ENCODE measurements at places on chromosomes 1 and 21.

DNA sequence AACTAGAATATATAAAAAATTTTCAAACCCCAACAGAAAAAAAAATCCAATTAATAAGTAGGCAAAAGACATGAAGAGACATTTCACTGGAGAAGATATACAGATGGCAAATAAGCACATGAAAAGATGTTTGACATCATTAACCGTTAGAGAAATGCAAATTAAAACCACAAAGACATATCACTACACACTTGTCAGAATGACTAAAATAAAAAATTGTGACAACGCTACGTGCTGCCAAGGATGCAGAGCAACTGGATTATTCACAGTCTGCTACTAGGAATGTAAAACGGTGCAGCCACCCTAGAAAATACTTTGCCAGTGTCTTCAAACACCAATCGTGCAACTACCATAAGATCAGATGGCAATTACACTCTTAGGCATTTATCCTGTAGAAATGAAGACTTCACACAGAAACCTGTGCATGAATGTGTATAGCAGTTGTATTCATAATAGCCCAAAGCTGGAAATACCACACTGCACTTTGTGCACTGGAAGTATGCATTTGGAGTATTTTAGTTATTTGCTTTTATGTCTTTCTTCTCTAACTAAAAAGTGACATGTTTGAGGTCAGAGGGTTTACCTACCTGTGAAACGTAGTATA lies 75.3 kb upstream of the PALMD start:
- DNase-seq, result no peak

- no peak for DNase-seq
These were observed 1.3 kb upstream of the DOCK7 start for GRCh38 chr1:62689524-62689923.

DNA sequence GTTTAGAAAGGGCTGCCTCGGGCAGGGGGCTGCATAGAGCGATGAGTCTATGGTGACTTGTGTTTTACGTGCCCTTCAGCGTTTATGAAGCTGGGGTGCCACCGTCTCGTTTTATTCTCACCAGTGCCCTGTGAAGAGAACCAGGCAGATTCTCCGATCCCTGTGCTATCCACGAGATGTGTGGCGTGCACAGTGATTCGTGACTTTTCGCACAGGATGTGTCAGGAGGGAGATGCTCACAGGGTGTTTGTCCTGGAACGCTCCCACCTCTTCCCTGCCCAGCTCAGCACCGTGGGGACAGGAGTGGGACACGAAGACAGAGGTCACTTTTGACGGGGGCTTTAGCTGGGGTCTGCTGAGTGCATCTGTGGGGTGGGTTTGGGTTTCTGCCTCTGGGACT lies 54.9 kb upstream of the AJAP1 start:
- DNase-seq, result no peak

DNA sequence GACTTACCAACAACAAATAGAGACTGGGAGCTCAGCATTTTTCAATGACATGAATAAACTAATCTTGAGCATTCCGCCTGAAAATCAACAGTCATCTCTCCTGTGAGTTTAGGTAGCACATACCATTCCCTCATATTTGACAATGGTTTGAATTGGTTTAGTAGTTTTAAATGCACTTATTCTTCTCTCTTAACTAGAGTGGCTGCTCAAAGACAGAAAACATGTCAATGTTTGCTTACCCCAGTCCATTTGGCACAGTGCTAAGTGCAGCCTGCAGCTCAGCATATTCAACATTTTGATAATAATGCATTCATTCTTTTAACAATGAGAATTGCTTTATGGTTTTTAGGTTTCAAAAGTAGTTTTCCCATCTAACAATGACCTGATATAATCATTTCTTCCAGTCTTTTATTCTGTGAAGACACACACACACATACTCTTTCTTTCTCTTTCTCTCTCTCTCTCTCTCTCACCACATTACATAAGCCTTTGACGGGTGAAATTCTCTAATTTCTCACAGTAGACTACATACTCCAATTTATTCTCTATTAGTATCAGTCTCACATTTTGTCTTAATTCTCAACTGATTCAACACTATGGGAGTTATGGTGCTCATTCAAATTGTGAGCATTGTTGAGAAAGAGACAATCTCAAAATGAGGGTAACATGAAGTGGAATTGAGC lies 432.3 kb downstream of the LRRIQ3 start:
- no peak for DNase-seq

DNA sequence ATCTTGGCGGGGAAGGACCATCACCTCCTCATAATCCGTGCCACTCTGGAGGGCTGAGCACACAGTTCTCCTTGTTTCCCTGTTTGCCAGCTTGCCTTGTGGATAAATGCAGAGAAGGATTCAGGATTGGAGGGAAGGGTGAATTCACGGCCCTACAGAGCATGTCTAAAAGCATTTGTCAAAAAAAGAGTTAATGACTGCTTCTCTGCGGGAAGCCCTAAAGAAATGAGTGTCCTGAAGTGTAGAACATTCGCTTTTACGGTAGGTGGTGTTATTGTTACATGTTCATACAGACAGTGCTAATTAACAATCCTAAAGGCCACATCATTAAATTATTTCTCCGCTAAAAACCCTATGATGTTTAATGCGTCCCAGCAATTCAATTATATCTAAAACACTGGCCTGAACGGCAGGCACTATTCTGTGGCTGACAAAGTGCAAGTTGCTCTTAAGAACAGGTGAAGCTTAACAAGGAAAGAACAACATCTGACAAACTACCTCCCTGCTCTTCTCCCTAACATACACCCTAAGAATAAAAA lies 112.3 kb upstream of the NFIA start:
- DNase-seq, result peak; percentile 51

DNA sequence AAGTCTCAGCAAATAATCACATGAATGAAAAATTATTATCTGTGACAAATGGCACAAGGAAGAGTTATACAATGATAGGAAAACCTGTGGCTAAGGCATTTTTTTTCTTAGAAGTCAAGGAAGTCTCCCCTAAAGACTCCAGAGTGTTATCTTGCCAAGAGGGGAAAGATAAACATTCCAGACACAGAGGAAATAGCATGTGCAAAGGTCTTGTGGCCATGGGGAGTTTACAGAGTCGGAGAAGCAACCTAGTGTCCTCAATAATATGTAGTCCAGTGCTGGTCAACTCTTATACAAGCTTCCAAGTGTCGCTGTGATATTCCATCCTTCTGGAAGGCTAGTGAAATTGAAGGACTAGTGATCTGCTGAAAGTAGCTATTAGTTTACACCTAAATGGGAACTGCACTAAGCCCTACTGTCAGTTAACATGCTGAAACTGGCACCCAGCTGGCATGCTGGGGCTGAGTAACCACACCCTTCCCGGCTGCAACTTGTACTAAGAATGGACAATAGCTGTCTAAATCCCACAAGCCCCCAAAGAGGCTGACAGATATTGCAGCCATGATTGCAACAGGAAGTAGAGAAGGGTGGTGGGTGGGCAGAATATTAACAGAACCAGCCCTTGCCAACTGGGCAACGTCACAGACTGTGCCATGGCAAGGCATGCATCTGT lies 11.5 kb upstream of the ATP1B1 start:
- DNase-seq, result no peak

GRCh38 chr1:21756393-21757089 lies 26.4 kb downstream of the USP48 start:
- no peak for DNase-seq

DNA sequence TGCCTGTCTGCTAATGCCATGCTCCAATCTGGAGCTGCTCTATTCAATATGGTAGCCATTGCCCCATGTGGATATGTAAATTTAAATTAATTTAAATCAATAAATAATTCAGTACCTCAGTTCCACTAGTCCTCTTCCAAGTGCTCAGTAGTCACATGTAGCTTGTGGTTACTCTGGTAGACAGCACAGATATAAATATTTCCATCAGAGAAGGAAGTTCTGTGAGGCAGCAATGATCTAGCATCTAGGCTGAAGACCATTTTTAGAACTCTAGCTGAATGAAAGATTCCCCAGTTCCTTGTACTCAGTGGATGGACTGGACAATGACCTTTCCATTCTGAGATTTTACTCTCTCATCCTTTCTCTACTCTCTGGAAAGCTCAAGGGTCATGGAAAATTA lies 25.8 kb upstream of the CAPZB start:
- no peak for DNase-seq

DNA sequence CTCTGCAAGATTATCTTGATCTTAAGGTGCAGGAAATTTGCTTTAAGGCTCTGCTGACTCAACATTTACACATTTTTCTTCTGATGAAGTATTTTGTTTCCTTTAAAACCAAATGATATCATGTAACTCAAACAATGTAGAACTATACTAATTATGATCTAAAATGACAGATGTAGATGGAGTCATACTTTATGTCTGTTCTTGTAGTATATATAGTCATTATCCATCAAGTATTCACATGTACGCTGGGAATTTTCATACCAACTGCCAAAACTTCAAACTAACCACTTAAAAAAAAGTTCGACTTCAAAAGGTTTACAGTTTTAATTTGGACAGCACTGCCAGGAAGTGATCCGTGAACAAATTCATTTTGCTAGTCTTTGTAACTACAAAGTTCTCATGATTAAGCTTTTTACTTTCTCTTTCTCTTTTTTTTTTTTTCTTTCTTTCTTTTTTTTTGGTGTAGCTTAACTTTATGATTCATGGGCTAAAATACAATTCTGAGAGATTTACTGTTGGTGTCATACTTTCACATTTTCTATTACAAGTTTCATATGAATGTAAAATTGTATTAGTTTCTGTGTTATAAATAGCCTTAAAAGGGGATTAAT lies 509.0 kb upstream of the CXADR start:
- no peak for DNase-seq

DNA sequence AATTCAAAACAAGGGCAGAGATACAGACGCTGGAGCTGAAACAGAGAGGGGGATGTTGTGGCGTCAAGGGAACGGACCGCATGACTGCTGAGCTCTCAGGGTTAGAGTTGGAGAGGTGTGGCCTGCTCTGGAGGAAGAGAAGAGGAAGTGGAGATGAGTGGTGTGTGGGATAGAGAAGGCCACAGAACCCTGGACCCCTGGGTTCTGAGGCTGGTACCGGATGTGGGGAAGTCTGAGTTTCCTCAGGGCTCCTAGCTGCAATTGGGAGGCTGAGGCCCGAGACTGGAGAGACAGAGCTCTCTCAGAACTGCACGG lies 1.8 kb downstream of the BCAN start:
- no peak for DNase-seq
